GM10248 (cell line): ENCODE measurements at places on chromosomes 1 and 21.

GRCh38 chr1:19219451-19219850 lies 9.4 kb upstream of the UBR4 start:
- DNase-seq, result no peak

- DNase-seq, result no peak
Measured at GRCh38 chr1:17587693-17588047, 48.2 kb downstream of the ARHGEF10L start.

GRCh38 chr1:236099355-236099974 lies 34.6 kb upstream of the NID1 start:
- no peak for DNase-seq

- DNase-seq, result no peak
Measured at GRCh38 chr1:13450204-13450603, 40.0 kb downstream of the PRAMEF20 start.

- no peak for DNase-seq
Measured at GRCh38 chr1:58576325-58576726, 726 bp downstream of the TACSTD2 start.

DNA sequence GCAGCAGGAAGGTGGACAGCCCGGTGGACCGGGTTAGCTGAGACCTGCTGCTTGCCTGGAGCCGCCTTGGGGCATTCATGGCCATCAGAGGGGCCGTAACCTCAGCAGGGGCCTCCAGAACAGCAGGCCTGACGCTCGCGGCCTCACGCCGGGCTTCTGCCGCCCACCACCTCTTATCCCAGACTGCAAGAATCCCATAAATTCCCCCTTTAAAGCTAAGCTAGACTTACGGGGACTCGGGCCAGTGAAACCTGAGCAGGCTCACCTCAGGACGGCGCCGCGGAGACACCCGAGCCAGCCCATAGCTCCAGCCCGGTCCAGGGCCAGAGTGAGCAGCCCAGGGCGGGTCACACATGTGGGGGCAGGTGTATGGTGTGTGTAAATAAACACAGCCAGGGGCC lies 132.3 kb downstream of the GLIS1 start:
- no peak for DNase-seq

GRCh38 chr1:214976665-214977064 lies 105.9 kb upstream of the KCNK2 start:
- no peak for DNase-seq
